GM06990 (cell line): ENCODE measurements at places on chromosomes 6 and 20.

DNA sequence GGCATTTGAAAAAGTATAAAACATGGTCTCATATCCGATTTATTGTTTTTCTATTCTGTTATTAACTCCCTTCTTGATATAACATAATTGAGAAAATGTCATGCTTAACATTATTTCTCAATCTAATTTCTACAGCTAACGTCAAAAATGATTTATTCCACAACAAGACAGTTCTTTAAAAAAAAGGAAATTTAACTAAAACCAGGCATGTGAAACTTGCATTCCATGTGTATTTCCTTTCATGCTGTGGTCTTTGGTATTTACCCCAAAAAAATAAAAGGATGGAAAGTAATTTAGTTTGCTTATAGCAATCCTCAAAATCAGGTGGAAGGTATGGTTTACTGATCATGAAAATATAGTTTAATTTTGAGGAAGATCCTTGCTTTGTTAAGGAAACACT, 142.8 kb downstream of the COL21A1 start:
- no peak for DNase-seq

DNA sequence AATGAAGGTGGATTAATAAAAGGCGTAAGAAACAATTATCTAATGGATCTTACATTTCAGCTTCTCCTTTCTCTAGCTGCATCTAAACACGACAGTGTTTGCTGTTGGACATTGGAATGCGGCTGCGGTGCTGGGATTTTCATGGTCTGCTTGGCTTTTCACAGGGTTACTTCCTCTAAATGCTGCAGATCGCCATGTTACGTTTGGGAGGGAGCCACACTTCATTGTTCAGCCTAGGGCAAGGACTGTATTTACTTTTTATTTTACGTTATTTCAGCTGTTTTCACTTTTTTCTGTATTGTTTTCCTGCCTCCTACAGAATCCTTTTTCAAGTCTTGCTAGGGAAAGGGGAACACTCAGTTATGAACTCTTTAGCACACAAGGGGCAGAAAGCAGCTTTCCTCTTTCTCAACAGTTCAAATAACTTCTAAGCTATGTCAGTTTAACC, 97.9 kb upstream of the MTHFD1L start:
- DNase-seq: no peak

DNA sequence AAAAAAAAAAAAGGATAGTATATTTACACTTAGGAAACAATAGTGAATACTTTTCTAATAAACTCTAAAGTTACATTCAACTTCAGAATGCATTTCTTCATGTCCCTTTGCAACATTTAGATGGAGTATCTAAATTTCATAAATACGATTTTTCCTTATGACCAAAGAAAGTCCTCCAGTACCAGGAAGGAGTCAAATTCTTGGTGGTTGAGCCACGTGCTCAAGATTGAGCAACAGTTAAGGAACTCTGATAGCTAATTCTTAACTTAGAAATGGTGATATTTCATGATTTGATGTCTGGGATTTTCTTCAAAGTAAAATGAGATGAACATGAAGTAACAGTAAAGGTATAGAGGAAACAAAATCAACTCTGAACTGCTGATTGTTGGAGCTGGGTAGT, 92.7 kb downstream of the SASH1 start:
- no peak for DNase-seq

GRCh38 chr6:124943658-124944057, 18.6 kb upstream of the RNF217 start:
- DNase-seq: no peak

GRCh38 chr6:15580326-15580725, 82.5 kb downstream of the DTNBP1 start:
- DNase-seq: no peak

- no peak for DNase-seq
Observed at GRCh38 chr6:32491700-32492099, 38.4 kb downstream of the HLA-DRB5 start.

DNA sequence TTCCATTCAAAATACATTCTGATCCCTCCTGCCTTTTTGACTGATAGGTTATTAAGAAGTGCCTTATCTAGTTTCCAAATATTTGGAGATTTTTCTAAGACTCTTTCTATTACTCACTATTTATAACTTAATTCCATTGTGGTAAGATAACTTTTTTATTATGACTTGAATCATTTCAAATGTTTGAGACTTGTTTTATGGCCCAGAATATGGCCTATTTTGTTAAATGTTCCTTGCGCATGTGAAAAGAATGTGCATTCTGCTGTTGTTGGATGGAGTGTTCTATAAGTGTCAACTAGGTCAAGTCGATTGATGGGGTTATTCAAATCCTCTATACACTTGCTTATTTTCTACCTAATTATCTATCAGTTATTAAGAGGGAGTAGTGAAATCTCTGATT, 13.1 kb upstream of the TCP11 start:
- DNase-seq: no peak

- DNase-seq: no peak
Observed at GRCh38 chr6:167420858-167421766, 96.2 kb downstream of the TTLL2 start.
